ENCODE measurements at places on chromosomes 5 and 9.

GRCh38 chr9:6383551-6384225 lies 29.3 kb upstream of the UHRF2 start:
- DNase-seq = no peak

DNA sequence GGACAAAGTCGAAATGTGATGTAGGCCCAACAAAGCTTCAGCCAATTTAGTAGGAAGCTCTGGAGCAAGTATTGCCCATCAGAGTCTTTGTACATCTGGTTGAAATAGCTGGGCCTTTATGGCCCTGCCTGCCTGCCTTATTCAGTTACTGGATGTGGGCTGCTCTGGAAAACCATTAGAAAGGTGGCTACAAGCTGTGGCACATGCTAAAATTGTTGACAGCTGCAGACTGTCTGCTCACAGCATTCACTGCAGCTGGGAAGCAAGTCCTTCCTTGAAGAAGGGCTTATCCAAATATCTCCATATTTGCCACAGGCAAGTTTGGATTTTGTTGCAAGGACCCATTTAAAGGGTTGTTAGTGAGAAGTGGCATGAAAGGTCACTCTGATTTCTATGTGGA lies 24.4 kb downstream of the SMIM15 start:
- no peak for DNase-seq

DNA sequence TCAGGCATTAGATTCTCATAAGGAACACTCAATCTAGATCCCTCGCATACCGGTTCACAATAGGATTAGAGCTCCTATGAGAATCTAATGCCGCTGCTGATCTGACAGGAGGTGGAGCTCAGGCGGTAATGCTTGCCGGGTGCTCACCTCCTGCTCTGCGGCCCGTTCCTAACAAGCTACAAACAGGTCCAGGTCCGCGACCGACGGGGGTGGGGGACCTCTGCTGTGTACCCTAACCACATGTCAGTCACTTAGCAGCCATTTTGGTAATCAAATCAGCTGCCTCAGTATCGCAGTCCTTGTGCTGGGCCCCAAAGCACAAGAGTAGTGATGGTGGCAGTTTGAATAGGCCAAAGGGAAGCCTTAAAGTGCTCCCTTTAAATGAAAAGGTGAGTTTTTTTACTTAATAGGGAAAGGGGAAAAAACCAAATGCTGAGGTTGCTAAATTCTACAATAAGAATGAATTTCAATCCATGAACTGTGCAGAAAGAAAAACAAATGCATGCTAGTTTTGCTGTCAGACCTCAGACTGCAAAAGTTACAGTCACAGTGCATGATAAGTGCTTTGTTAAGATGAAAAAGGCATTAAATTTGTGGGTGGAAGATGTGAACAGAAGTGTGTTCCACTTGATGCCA lies 67.0 kb upstream of the TNPO1 start:
- DNase-seq = no peak

DNA sequence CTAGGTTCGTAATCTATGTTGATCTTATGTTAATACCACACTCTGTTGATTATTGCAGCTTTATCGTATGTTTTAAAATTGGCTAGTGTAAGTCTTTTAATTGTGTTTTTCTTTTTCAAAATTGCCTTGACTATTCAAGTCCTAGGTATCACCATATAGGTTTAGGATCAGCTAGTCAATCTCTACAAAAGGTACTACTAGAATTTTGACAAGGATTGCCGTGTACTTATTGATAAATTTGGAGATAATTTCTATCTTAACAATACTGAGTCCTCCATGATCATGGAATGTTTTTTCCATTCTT lies 117.9 kb upstream of the PRSS3 start:
- DNase-seq = no peak

GRCh38 chr5:75993183-75993582 lies 90.0 kb upstream of the SV2C start:
- DNase-seq = no peak

GRCh38 chr5:6636293-6636692 lies 3.1 kb downstream of the SRD5A1 start:
- no peak for DNase-seq

DNA sequence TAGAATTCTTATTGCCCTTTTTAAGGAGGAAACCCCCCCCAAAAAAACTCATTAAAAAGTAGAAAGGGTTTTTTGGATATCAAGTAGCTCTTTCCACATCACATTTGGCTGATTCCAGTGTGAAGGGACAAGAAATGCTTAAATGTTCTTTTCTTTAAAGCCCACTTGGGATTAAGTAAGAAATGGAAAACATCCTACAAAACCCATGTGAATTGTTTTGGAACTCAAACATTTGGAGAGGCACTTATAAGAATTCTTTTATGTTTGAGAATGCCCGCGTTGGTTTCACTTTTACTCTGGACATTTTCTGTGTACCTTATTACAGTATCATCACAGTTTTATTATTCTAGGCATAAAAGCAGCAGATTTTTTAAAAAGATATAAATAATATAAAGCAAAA lies 301.1 kb upstream of the ACTBL2 start:
- no peak for DNase-seq

DNA sequence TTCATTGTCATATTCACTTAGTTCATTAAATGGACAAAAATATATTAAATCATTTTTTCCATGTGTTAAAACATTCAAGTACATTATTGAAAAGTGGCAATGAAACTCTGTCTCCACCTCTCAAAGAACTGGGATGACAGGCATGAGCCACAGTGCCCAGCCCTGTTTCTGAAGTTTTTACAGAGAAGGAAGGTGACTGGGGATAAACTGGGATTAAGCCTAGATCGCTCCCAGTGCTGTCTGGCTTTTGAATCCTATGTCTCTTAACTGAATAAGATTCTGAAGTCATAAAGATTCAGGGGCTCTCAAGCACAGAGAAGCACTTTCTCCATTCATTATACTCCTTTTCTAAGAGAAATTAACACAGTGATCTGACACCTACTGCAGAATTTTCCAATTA lies 88.3 kb downstream of the SLC38A9 start:
- DNase-seq = no peak

- no peak for DNase-seq
Measured at GRCh38 chr9:114820776-114821501, 15.1 kb upstream of the TNFSF15 start.

DNA sequence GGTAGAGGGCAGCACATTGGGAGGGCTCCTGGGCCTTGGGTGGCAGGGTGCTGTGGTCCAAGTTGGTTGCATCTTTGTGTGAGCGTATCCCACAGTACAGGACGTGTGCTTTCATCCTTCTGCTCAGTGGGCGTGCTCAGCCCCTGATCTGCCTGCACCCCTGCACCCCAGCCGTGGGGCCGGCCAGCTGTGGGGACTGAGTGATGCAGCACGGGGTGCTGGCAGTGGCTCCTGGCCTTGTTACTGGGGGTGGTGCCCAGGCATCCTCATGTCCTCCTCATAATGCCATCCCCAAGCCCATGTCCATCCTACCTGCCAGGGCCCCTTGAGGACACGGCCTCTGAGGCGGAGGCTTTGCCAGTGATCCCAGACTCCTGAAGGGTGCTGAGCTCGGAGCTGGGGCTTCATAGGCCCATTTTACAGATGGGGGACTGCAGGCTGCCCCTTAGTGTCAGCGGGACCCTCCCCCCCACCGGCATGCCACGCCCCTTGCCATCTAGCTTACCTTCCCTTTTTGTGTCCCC lies 100.7 kb downstream of the PHF2 start:
- no peak for DNase-seq

- DNase-seq = no peak
Measured at GRCh38 chr5:138372225-138372624, 19.7 kb downstream of the KDM3B start.

DNA sequence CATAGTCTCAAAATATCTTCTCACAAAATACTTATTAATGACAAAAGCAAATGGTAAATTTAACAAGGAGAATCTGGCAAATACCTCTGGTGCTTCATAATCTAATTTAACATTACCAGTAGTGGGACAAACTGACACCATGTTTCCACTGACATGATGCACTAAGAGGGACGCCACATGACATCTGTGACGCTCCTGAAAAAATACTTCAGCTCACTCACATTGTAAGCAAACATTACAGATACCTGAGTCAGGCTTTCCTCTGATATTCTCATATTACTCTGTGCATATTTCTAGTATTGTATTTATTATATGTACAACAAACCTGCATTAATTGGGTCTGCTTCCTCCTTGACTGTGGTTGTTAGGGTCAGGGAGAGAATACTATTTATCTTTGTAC lies 56.7 kb upstream of the OSMR start:
- DNase-seq = no peak

DNA sequence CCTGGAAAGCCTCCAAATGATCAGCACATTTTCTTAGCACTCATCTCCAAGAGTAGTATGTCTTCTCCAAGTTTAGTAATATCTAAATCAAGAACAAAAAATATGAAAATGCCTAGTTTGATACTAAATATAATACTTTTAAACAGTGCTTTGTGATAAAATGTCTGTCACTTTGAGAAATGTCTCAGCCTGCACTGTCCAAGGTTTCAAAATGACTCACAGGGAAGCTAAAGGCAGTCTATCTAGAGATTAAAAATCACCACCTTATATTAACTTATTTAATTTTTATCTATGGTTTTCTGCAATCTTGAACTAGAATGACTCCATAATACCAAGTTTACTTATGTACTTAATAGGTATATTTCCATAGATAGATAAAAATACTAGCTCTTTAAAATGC lies 633.0 kb upstream of the C9orf72 start:
- no peak for DNase-seq

GRCh38 chr9:34374905-34375552 lies 1.7 kb downstream of the MYORG start:
- no peak for DNase-seq

DNA sequence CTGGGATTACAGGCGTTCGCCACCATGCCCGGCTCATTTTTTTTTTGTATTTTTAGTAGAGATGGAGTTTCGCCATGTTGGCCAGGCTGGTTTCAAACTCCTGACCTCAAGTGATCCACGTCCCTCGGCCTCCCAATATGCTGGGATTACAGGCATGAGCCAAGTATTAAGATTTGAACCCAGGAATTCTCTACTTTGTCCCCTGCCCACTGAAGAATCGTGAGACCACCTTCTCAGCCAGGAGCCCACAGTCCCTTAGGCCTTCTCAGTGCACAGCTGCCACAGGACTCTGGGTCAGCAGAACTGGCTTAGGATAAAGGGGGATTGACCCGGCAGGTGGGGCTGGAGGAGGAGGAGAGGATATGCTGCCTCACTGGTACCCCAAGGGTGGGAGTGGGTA lies 13.4 kb downstream of the OLFML2A start:
- no peak for DNase-seq

- no peak for DNase-seq
Measured at GRCh38 chr9:123678038-123678877, 251.7 kb downstream of the DENND1A start.

- no peak for DNase-seq
Measured at GRCh38 chr5:107651325-107651724, 19.4 kb downstream of the EFNA5 start.

DNA sequence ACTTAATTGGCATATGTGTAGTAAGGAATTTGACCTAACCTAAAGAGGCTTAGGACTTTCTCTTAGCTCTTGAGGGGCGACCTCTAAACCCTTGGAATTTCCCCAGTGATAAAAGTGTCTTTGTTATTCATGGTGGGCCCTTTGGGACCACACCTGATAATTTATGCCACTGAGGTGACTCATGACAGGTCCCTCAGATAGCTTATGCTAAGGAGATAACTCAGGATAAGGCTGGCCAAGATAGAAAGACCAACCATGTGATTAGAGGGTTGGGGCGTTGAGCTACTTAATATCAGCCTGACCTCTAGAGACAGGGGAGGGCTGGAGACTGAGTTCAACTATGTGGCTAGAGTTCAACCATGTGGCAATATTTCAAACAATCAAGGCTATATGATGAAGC lies 218.1 kb downstream of the AP3B1 start:
- no peak for DNase-seq

GRCh38 chr5:108634010-108634616 lies 113.6 kb upstream of the FER start:
- no peak for DNase-seq

GRCh38 chr5:143213851-143214363 lies 189.6 kb downstream of the NR3C1 start:
- DNase-seq = no peak

DNA sequence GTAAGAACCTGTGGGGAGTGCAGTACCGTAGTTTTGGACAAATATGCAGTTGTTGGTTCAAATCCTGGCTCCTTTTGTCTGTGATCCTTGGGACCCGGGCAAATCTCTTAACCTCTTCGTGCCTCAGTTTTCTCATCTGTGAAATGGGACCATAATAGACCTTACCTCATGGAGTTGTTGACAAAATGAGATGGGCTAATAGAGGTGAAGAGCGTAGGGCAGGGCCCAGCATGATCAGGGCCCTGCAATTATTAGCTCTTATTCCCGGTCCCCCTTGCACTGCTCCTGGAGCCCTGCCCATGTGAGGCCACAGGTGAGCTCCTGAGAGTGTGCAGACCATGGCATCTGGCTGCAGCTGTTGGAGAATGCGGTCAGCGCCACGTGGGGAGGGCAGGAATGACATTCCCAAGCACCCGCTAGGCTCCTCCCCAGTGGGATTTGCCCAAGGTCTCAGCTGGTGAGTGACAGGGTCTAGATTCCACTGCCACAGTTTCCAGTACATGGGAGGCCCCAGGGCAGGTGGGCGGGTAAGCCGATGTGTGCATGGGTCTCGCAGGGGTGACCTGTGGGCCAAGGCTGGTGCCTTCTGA lies 41.0 kb downstream of the NEK6 start:
- no peak for DNase-seq

- no peak for DNase-seq
Measured at GRCh38 chr5:90248640-90249039, 160.9 kb downstream of the CETN3 start.

DNA sequence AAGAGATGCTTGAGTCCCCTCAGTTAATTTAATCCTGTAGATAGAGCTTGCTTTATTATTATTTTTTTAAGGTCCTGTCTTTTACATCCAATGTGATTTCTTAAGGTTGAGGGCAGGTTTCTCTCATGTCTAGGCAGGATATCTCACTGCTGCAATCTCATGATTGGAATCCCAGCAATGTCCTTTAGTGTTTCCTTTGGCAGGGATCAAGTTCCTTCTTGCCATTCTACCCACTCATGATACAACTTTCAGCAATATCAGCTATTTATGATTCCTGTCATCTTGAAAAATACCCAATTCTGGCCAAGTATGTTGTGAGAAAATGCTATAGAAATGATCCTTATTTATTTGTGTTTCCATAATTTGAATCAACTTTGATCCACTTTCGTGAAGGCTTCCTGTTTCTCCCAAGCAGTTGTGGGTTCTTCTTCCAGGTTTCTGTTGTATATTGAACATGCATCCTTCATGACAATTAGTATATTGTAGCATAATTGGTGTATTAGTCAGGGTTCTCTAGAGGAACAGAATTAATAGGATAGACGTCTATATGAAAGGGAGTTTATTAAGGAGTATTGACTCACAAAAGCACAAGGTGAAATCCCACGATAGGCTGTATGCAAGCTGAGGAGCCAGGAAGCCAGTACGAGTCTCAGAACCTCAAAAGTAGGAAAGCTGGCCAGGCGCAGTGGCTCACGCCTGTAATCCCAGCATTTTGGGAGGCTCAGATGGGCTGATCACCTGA lies 18.4 kb upstream of the VPS13A start:
- DNase-seq = no peak

Data from stimulated activated CD8-positive, alpha-beta memory T cell treated with anti-CD3 and anti-CD28 coated beads, Interleukin-4, amount 100 ng/mL, for 1 hour (primary cell).